ENCODE measurements at places on chromosomes 11 and 22. TPM values are rescaled to one million over a fixed set of nuclear protein-coding genes. Genes with fewer than 3 reads are reported as not detected.

The TCIRG1 gene
- total RNA-seq, result 155 TPM

The CNIH2 gene
- total RNA-seq, result 2.8 TPM

The OR51I1 gene
- total RNA-seq, result not detected

The SPI1 gene
- total RNA-seq, result not detected

The RASL10A gene
- not detected for total RNA-seq

The CLDN5 gene
- total RNA-seq, result not detected

The KRTAP5-3 gene
- not detected for total RNA-seq

The BEST1 gene
- total RNA-seq, result not detected

The EED gene
- total RNA-seq, result 17.8 TPM

The OR10A5 gene
- not detected for total RNA-seq

The NPAS4 gene
- 1.3 TPM for total RNA-seq

The HDAC10 gene
- 30.4 TPM for total RNA-seq

The SCUBE2 gene
- not detected for total RNA-seq

The CASP12 gene
- not detected for total RNA-seq

The MYBPC3 gene
- total RNA-seq, result not detected

The SYCE3 gene
- not detected for total RNA-seq

The KCNK4 gene
- 0.31 TPM for total RNA-seq

The HBG1 gene
- not detected for total RNA-seq

The OR51B2 gene
- total RNA-seq, result not detected

The ZBTB3 gene
- 8.3 TPM for total RNA-seq

Measured in SJSA1 (cell line).